Aorta (tissue), 5 donors: ENCODE measurements at places on chromosomes 1 and 21. TPM values are rescaled to one million over a fixed set of nuclear protein-coding genes. Genes with fewer than 3 reads are reported as not detected.

KRTAP21-2 gene
- not detected for polyA plus RNA-seq

OR2T33 gene
- not detected for polyA plus RNA-seq

ICOSLG gene
- 0.56 TPM for polyA plus RNA-seq

CAPZB gene
- 254 TPM for polyA plus RNA-seq

OR2G6 gene
- not detected for polyA plus RNA-seq

RO60 gene
- 8.0 TPM for polyA plus RNA-seq

PPM1J gene
- not detected for polyA plus RNA-seq

RIPPLY3 gene
- polyA plus RNA-seq = 0.05 TPM

GRCh38 chr1:10402729-10403274 lies 3.9 kb downstream of the PGD start:
- H3K27me3 ChIP-seq = no peaks in the 10 kb centered on the region
- H3K36me3 ChIP-seq = peaks cover 5% of the 10 kb centered on the region
- no peaks in the 10 kb centered on the region for H3K4me1 ChIP-seq
- H3K4me3 ChIP-seq = no peak overlapping the region
- no peak overlapping the region for H3K27ac ChIP-seq

DNA sequence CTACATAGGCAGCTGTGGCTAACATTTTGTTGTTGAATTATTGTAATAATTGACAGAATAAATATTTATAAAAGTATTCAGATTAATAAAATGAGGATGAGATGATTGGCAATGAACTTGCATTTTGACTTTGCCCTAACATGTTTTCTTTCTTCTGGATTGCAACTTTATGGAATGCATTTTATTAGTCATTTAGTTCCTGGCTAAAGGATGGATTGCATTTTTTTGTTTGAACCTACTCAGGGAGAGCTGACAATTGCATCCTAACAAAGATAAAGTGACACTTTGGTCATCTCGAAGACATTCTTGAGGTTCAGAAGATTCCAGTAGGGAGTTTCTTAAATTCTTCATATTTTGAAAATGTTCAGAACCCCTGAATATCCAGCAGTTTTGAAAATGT lies 37.5 kb downstream of the PGM1 start:
- no peak for DNase-seq
- H3K27me3 ChIP-seq = no peaks in the 10 kb centered on the region
- H3K27ac ChIP-seq = no peak overlapping the region
- peaks cover 12% of the 10 kb centered on the region for H3K36me3 ChIP-seq

DNA sequence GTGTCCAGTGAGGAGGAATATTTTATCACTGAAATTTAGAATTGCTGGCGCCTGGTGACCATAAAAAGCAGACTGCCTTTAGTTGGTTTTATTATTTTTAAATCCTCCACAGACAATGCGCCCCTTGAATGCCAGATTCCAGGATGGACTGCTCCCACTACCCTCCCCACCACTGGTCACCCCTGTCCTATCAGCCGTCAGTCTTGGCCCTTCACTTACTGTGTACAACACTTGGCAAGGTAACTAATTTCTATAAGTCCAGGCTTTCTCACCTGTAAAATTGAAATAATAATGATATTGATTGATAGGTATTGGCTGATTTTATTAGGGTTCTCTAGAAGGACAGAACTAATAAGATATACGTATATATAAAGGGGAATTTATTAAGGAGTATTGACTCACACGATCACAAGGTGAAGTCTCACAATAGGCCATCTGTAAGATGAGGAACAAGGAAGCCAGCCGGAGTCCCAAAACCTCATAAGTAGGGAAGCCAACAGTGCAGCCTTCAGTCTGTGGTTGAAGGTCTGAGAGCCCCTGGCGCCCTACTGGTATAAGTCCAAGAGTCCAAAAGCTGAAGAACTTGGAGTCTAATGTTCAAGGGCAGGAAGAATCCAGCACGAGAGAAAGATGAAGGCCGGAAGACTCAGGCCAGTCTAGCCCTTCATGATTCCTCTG lies 17.8 kb downstream of the RHEX start:
- H3K4me3 ChIP-seq = no peak overlapping the region
- no peaks in the 10 kb centered on the region for H3K27me3 ChIP-seq
- no peak for DNase-seq

GRCh38 chr21:46124926-46125845 lies 27.3 kb downstream of the COL6A2 start:
- peak; percentile 75 for DNase-seq
- H3K27ac ChIP-seq = no peak overlapping the region
- no peaks in the 10 kb centered on the region for H3K4me1 ChIP-seq
- peaks cover 20% of the 10 kb centered on the region for H3K36me3 ChIP-seq

DNA sequence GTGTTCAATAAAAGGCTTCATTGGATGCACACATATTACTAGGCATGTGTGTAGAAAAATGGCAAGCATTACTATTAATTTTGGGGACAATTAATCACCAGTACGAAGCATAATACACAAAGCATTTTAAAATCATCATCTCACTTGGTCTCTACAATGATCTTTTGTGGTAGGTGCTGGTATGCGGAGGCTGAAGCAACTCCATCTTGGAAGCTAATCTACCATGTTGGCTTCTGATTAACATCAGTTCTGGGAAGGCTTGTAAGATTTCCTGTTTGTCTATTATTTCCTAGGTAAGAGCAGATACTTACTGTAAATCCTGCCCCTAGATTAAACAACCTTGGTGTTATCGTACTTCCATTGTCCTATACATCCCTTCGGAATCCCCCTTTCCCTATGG lies 121.7 kb upstream of the RUNX1 start:
- H3K4me1 ChIP-seq = no peaks in the 10 kb centered on the region
- H3K36me3 ChIP-seq = no peaks in the 10 kb centered on the region
- H3K4me3 ChIP-seq = no peak overlapping the region
- H3K27me3 ChIP-seq = no peaks in the 10 kb centered on the region
- no peak overlapping the region for H3K27ac ChIP-seq

GRCh38 chr1:52057255-52057654 lies 1.2 kb downstream of the BTF3L4 start:
- H3K4me3 ChIP-seq = no peak overlapping the region
- no peak overlapping the region for H3K27ac ChIP-seq
- H3K27me3 ChIP-seq = no peaks in the 10 kb centered on the region
- H3K4me1 ChIP-seq = no peaks in the 10 kb centered on the region
- peaks cover 3% of the 10 kb centered on the region for H3K36me3 ChIP-seq

DNA sequence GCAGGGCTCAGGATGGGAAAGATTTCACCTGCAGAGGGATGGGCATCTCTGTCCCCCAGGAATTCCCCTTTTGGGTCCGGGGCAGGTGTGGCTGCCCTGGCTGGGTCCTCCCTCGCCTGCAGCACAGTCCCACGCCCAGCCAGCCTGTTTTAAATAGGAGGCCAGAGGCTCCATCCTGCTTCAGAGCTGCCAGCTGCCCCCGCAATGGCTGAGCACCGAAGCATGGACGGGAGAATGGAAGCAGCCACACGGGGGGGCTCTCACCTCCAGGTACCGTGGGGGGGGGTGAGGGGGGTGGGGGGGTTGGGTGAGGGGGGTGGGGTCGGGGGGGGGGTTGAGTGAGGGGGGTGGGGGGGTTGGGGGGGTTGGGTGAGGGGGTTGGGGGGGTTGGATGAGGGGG lies 3.6 kb downstream of the SCNN1D start:
- H3K27ac ChIP-seq = no peak overlapping the region
- no peaks in the 10 kb centered on the region for H3K27me3 ChIP-seq
- DNase-seq = no peak
- no peak overlapping the region for H3K4me3 ChIP-seq

GRCh38 chr1:6803357-6803756 lies 18.1 kb downstream of the CAMTA1 start:
- peaks cover 21% of the 10 kb centered on the region for H3K4me1 ChIP-seq
- no peak for DNase-seq
- no peak overlapping the region for H3K4me3 ChIP-seq

- H3K4me3 ChIP-seq = no peak overlapping the region
- no peaks in the 10 kb centered on the region for H3K36me3 ChIP-seq
- H3K27ac ChIP-seq = no peak overlapping the region
- no peak for DNase-seq
These were observed 51.3 kb downstream of the KRTAP19-8 start for GRCh38 chr21:30986965-30987364.

GRCh38 chr1:183235503-183235902 lies 49.4 kb downstream of the LAMC2 start:
- no peaks in the 10 kb centered on the region for H3K36me3 ChIP-seq
- no peak overlapping the region for H3K4me3 ChIP-seq
- no peak overlapping the region for H3K27ac ChIP-seq
- no peaks in the 10 kb centered on the region for H3K27me3 ChIP-seq

DNA sequence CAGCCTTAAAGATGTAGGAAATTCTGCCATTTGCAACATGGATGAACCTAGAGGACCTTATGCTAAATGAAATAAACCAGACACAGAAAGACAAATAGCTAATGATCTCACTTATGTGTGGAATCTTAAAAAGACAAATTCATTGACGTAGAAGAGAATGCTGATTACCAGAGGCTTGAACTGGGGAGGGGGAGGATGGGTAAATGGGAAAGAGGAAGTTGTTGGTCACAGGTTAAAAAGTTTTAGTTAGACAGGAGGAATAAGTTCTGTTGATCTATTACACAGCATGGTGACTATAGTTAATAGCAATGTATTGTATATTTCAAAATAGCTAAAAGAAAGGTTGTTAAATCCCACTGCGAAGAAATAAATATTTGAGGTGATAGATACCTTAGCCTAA lies 62.8 kb downstream of the PKN2 start:
- H3K27ac ChIP-seq = no peak overlapping the region
- no peak overlapping the region for H3K4me3 ChIP-seq
- H3K4me1 ChIP-seq = no peaks in the 10 kb centered on the region
- no peaks in the 10 kb centered on the region for H3K36me3 ChIP-seq
- no peaks in the 10 kb centered on the region for H3K27me3 ChIP-seq
- no peak for DNase-seq
